ENCODE measurements at places on chromosomes 11 and 22.

DNA sequence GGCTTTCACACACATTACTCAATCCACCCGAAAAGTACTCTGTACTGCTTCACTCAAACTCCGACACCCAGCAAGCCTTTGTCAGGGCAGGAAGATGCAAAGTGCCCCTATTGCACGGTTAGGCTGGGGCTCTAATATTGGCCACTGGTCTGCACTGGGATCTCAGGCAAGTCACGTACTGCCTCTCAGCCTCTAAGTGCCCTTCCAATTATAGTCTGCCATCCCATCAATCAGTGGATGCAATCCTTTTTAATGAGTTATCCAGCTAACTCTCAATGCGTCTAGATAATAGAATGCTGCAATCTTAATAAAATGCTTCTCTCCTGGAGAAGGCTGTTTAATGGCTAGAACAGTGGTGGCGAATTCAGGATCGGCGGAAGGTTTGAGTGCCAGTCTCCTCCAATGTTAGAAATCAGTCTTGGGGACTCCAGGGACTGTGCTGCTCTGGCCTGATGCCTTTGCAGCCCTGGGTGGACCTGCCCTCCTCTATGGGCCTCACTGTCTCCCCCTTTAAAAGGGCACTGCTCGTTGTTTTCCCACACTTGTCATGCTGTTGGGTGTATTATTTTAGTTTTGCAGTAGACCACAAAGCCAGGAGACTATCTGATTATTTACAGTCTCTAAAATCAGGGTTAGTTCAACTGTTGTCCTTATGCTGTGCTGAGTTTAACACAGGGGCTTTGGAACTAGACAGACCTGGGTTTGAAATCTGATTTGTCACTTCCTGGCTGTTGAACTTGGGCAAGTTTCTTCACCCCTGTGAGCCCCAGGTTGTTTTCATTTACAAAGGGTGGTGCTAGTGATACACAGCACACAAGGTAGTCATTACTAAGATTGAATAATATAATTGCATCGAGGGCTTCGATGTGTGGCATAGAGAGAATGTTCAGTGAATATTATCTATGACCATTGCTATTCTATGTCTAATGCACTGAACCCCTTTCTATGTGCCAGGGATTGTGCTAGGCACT is 36.7 kb downstream of the CLMP start:
- DNase-seq: no peak

DNA sequence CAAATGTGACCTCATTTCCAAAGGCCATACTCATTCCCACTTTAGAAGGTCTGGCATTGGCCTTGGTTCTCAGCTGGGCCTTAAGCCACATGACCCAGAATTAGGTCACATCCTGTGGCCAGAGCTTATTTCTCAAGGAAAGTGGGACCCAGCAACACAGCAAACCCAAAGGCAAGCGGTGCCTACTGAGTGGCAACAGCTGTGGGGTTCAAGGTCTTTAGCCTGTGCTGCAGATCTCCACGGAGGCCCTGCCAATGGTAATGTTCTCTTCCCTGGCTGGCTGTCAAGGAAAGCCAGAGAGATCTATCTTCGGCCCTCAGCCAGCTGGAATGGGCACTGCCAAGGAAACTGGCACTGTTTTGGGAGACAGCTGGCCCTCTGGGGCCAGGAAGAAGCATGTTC is 41.5 kb upstream of the TP53I11 start:
- no peak for DNase-seq

GRCh38 chr11:78916759-78917158 is 342.1 kb upstream of the NARS2 start:
- no peak for DNase-seq

GRCh38 chr11:35814720-35815305 is 129.0 kb upstream of the LDLRAD3 start:
- no peak for DNase-seq

DNA sequence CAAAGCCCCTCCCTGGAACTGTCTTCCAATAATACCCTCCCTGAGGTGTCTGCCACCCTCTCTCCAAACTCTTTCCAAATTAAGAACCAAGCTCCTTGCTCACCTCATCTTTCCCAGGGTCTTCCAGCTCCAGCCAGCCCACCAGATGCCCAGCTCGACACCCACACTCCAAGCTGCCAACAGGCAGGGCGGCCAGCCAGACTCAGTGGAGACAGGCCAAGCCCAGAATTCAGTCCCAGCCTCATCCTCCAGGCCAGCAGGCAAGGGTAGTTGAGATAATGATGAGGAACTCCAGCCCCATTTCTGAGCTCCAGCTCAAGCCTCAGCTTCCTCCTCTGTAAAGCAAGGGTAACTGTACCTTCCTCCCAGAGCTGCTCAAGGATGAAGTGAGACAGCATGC is 132.9 kb downstream of the CHST1 start:
- DNase-seq: no peak

DNA sequence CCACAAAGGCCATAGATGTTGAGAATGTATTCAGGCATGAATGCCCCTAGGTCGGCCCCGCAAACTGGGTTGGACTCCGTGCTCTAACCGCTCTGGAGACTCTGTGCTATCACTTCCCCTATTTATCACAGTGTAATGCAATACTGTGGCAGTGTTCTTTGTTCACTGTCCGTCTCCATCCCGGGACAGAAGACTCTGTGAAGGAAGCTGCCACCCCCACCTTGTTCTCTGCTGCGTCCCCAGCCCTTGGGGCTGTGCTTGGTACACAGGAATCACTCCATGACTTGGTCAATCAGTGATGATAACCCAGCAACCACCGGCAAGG is 57.6 kb downstream of the TSPAN18 start:
- no peak for DNase-seq

Data from activated T-cell treated with anti-CD3 and anti-CD28 coated beads, Interleukin-2, amount 50 U/mL, for 24 hours (primary cell).